Iris pigment epithelial cell (primary cell): ENCODE measurements at places on chromosomes 11 and 22.

GRCh38 chr11:123111465-123111864 is 49.5 kb upstream of the HSPA8 start:
- DNase-seq: peak; percentile 62

DNA sequence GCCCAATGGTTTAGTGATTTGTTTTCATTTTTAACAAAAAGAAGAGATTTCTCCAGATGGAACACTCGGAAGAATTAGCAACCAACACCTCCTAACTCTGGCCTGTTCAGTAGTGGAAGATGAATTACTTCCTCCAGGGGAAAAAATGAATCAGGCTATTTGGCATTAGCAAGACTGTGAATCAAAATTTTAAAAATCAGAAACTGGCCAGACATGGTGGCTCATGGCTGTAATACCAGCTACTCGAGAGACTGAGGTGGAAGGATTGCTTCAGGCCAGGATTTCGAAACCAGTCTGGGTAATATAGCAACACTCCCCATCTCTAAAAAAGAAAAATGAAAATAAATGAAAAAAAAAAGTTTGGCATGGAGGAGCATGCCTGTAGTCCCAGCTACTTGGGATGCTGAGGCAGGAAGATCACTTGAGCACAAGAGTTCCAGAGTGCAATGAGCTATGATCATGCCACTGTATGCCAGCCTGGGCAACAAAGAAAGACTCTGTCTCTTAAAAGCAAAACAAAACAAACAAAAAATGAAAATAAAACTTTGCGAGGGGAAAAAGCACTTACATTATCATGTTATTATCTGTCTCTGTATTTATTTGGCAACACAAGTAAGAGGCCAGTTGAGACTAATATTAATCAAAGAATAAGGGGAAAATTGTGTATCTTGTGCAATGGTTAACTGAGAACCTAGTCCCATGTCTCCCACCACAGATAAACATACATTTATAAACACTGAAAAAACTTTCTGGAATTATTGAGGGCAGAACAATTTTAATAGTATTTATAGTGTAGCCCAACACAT is 796.3 kb upstream of the ANO3 start:
- no peak for DNase-seq

GRCh38 chr11:77568306-77568705 is 21.4 kb upstream of the AQP11 start:
- DNase-seq: no peak

GRCh38 chr11:33207408-33207985 is 46.2 kb upstream of the CSTF3 start:
- DNase-seq: no peak

DNA sequence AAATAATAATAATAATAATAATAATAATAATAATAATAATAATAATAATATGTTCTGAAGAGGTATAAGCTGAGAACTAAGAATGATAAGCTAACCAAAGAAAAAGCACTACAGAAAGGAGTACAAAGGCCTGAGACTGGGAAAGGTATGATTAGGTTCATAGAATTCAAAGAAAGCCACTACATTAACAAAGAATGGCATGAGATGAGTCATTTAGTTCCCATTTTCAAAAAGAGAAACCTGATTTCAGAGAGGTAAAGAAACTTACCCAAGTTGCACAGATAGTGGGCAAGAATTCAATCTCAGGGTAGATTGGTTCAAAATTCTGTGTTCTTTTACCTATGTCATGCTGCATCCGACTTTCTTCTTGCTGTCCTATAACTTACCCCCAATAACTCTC is 350.9 kb downstream of the TTC28 start:
- DNase-seq: no peak

DNA sequence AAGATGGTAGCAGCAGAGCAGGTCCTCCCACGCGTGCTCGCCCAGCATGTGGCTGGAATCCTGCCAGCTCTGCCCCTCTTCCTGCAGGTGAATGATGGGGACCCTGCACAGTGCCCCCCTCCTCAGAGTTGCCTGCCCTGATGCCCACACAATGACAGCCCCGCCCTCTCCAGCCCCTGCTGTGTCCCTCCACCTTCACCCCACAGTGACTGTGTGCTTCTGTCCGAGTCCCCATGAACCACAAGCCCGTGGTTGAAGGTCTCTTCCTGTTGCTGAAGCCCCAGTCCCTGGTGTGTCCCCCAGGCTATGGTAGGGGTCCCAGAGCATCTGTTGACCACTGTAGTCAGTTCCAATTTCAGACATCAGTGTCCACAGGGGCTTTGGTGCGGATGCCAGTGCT is 71.0 kb downstream of the BRD1 start:
- DNase-seq: no peak

DNA sequence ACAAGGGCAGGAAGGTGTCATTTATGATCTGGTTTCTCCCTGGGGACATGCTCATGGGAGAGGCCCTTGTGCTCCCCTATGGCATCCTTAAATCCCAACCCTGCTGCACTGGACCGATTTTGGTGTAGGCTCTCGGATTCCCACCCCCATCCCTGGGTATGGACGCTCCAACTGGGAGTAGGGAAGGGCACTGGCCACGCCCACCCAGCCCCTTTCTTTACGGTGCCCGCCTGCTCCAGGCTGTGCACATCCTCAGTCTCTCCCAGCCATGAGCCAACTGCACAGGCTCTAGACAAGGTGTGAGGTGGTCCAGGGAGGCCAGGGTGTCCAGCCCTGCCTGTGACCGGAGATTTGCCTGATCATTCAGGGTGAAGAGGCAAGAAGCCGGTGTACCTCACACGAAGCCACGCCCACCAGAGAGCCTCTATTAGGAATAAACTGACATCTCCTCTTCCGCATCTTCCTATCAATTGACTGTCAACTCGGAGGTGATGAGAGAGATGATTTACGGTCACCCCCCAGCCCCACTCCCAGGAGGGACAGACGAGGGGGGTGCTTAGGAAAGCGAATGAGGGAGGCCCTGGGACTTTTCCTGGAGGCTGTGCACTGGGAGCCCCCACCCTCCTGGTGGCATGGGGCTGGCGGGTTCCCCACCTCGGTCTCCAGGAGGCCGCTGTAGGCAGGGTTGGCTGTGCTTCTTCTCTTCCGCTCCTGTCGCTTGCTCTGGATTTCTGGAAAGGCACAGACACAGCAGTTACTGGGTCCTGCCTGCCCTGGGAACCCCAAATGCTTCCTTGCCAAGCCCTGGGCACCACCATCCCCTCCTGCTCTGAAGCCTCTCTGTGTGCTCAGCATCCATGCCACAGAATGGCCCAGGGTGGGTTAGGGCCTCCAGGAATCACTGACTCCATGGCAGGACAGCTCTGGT is 116.7 kb downstream of the PHF21B start:
- no peak for DNase-seq

DNA sequence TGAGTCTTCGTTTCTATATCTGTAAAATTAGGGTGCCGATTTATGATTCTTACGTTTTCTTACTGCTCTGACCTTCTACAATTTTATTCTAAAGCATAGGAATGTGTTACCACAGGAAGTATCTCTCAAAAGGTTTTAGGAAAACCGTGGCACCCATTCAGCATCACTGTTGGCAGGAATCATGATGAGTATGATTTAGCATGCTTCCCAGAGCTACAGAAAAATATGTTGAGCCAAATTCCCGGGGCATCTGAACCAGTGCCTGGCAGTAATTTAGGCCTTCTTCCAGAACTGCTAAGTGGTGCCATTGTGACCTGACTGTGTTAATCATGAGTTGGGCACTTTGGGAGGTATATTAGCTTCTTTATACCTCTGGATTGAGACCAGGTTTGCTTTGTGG is 605.0 kb upstream of the RAG2 start:
- DNase-seq: no peak

DNA sequence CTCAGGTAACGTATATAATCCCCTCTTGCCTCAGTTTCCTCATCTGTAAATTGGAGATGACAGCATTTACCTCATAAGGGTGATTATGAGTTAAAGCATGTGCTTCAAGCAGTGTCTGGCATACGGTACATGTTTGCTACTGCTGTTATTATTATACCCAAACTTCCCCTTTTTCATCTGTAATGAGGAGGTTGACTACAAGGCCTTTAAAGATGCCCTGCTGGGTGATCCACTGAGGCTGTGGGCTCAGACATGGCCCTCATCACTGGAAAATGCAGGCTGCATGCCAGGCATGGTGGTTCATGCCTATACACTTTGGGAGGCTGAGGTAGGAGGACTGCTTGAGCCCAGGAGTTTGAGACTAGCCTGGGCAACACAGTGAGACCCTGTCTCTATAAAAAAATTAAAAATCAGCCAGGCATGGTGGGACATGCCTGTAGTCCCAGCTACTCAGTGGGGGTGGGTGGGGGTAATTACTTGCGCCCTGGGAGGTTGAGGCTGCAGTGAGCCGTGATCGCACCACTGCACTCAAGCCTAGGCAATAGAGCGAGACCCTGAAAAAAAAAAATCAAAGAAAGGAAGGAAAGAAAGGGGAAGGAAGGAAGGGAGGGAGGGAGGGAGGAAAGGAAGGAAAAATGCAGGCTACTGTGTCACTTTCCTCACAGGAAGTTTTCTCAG is 4.3 kb downstream of the PIK3IP1 start:
- no peak for DNase-seq

GRCh38 chr11:33935461-33936456 is 43.9 kb upstream of the LMO2 start:
- no peak for DNase-seq

- DNase-seq: no peak
Measured at GRCh38 chr11:87235366-87235765, 197.6 kb downstream of the TMEM135 start.

DNA sequence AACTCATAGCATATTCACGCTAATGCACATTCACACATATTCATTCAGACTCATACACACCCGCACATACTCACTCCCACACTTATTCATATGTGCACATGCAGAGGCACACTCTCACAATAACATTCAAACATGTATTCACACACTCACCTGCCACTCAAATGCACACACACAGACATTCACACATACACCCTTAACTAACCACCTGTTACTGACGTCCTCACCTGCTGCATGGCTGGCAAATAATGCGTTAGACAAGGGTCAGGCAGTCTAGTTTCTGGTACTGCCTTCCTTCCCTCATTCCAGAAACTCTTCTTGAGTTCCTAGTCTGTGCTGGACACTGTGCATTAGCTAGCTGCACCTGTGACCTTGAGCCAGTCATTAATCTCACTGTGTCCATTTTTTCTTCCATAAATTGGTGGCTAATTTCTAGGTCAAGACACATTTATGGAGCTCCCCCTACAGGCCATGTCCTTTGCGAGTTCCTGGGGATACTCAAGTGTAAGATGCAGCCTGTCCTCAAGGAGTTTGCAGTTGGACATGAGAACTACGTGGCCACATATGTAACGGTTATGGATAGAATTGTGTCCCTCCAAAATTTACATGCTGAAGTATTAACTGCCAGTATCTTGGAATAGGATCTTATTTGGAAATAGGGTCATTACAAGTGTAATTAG is 34.5 kb upstream of the SEZ6L start:
- DNase-seq: no peak

DNA sequence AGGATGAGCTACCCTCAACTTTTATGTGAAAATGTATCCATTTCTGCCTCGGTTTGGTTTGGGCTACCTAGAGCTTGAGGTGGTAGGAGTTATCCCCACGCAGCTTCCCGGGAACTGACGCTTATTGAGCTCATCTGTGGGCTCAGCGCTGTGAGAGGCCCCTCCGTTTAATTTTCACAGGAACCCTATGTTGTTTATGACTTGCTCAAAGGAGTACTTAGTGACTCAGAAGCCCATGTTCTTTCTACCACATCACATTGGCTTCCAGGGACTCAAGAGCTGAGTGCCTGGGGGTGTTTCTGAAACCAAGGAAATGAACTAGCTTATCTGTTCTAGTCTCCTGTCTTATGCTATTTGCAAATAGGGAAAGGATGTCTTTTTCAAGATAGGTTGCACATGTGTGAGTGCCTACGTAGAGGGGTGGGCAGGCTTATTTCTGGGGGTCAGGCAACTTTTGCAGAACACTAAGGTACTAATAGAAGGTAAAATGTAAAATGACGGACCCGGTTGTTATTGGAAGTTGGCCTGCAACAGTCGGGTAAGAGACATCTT is 40.5 kb downstream of the MICAL2 start:
- DNase-seq: peak; percentile 96

DNA sequence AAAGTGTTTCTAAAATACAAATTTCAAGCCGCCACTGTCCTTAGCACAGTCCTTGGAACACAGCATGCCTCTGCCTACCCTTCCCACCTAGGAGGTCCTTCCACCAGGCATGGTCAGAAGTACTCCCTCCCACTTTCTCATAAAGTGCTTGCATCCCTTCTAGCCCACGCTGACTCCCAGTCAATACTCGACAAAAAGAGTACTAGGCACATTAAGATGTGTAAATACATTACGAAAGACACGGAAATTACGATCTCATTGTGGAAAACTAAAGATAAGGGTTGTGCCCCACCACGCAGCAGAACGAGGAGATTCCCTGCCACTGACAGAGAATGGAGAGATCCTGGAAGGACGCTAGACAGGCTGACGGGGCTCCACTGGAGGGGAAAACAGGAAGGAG is 13.5 kb downstream of the CHKA start:
- no peak for DNase-seq

- DNase-seq: no peak
Measured at GRCh38 chr22:23781065-23781464, 5.7 kb upstream of the SMARCB1 start.

DNA sequence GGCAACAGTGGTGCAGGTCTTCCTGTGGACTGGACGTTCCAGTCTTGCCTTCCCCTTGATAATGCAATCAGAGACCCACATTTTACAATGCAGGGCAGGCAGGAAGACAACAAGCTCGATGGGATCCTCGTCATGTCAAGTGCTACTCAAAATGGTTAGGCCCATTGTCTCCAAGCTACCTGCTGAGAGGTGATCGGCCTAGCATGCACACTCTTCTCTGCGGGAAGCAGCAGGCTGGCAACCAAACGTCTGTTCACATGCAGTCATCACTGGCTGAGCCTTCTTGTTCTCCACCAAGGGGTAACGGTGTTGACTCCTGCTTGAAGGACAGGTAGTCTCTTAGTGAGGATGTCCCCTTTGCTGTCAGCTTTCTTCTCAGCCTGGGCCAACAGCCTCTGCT is 25.5 kb upstream of the CD82 start:
- DNase-seq: no peak
